ENCODE measurements at places on chromosomes 1 and 21. TPM values are rescaled to one million over a fixed set of nuclear protein-coding genes. Genes with fewer than 3 reads are reported as not detected.

DNA sequence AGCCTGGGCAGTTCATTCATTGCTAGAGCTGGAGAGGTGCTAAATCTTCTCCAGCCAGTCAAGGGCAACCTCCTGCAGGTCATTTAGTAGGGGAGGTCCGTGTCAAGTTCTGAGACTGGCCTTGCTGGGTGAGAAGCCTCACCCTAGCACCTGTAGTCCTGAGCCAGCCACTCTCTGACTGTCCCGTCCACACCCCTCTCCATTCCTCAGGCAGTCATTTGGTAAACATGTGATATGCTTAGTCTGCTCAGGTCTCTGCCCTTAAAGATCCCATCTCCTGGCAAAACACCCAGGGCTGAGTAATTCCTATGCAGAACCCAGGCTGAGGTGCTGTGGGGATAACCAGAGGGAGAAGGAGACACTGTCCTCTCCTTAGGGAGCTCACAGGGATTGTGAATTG lies 13.7 kb upstream of the IGFN1 start:
- ATAC-seq: peak; percentile 88

DNA sequence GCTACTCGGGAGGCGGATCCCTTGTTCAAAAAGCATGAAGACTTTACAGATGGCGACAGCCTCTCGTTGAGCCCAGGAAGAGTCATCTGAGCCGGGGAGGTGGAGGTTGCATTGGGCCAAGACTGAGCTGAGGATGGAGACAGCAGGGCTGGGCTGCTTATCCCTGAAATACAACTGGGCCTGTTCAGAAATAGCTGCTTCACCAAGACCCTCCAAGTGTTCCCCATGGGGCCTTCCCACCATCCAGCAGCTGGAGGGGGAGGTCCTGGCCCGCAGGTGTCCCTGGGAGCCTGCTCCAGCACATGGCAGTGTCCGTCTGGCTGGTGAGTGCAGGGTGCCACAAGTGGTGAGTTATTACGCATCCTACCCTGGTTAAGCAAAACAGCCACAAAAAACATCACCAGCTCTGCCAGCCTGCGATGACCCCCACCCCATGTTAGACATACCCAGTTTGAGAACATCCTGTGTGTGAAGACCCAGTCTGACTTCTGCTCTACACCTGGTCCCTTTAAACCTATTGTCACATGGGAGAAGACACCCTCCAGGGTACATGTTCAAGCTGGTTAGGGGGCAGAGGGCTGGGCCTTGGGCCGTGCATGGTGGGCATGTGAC lies 93.1 kb upstream of the TMPRSS2 start:
- ATAC-seq: no peak

GRCh38 chr21:27464648-27465047 lies 497.8 kb upstream of the ADAMTS5 start:
- no peak for ATAC-seq

DNA sequence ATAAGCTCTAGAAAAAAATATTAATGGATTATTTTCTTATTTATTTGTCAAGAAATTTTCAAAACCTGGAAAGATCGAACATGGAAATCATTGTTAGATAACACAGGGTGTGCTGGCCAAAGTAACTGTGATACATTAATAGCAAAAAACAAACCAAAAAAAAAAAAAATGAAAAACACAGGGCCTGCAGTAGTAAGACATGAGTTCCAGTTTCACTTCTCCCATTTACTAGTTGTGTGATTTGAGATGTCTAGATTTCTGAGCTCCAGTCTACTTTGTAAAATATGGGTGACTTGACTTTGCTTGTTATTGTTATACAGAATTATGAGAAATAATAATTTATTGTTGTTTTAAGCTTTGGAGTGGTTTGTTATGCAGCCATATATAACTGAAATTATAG lies 13.6 kb downstream of the FAM177B start:
- ATAC-seq: no peak

Gene PUM1
- total RNA-seq: 63.0 TPM

Gene CD5L
- total RNA-seq: not detected

Gene RHD
- total RNA-seq: not detected

Gene SLAMF1
- 0.36 TPM for total RNA-seq

All from esophagus mucosa (tissue), 1 donor.